ENCODE measurements at places on chromosomes 12 and 14. TPM values are rescaled to one million over a fixed set of nuclear protein-coding genes. Genes with fewer than 3 reads are reported as not detected.

The PTPRO gene
- not detected for total RNA-seq

The IFNG gene
- total RNA-seq = not detected

The FAM181A gene
- total RNA-seq = not detected

The TRIM9 gene
- 15.6 TPM for total RNA-seq

The LRTM2 gene
- total RNA-seq = 0.05 TPM

The SLC17A8 gene
- not detected for total RNA-seq

The RHEBL1 gene
- 3.4 TPM for total RNA-seq

The P2RX7 gene
- not detected for total RNA-seq

The FOXM1 gene
- total RNA-seq = 90.6 TPM

The AKAP3 gene
- not detected for total RNA-seq

The LMNTD1 gene
- not detected for total RNA-seq

The SPIC gene
- not detected for total RNA-seq

The KRT1 gene
- not detected for total RNA-seq

The GCN1 gene
- total RNA-seq = 62.0 TPM

The PTHLH gene
- total RNA-seq = 17.9 TPM

The ELK3 gene
- 68.3 TPM for total RNA-seq

The ABCC9 gene
- not detected for total RNA-seq

The TMEM179 gene
- not detected for total RNA-seq

The RPL10L gene
- total RNA-seq = not detected

The CHMP4A gene
- 81.2 TPM for total RNA-seq

The PRH1 gene
- total RNA-seq = 2.8 TPM

The WNT1 gene
- 0.24 TPM for total RNA-seq

The TAS2R8 gene
- not detected for total RNA-seq

The IAPP gene
- total RNA-seq = not detected

The LRRC43 gene
- not detected for total RNA-seq

The OR4E2 gene
- total RNA-seq = not detected

The C14orf180 gene
- total RNA-seq = not detected

The ASIC1 gene
- 5.0 TPM for total RNA-seq

The MOK gene
- 21.9 TPM for total RNA-seq

The MYH6 gene
- total RNA-seq = 0.03 TPM

The LTBR gene
- total RNA-seq = 229 TPM

The IFNG-AS1 gene
- not detected for total RNA-seq

The LYZ gene
- total RNA-seq = 0.45 TPM

The MGP gene
- total RNA-seq = not detected

The KRT2 gene
- total RNA-seq = not detected

The MIPOL1 gene
- 3.4 TPM for total RNA-seq

The BRI3BP gene
- total RNA-seq = 20.0 TPM

The CISTR gene
- not detected for total RNA-seq

The NGB gene
- not detected for total RNA-seq

The LMO3 gene
- not detected for total RNA-seq

The TMEM233 gene
- total RNA-seq = 0.29 TPM

The DNAJC22 gene
- total RNA-seq = 18.4 TPM

The POTEG gene
- total RNA-seq = 0.06 TPM

The CINP gene
- 61.1 TPM for total RNA-seq

The PRIMA1 gene
- 0.29 TPM for total RNA-seq

The FGD4 gene
- 11.5 TPM for total RNA-seq

The SYT1 gene
- 5.2 TPM for total RNA-seq

The EIF2S3B gene
- 0.29 TPM for total RNA-seq

The CPM gene
- total RNA-seq = 5.3 TPM

The MORN3 gene
- total RNA-seq = 0.13 TPM

The KRT74 gene
- total RNA-seq = not detected

All from A549 treated with GW870086 at 1 μM for 4 hours (cell line).